Testis (tissue), 5 donors: ENCODE measurements at places on chromosomes 2 and 18. TPM values are rescaled to one million over a fixed set of nuclear protein-coding genes. Genes with fewer than 3 reads are reported as not detected.

- no peak for DNase-seq
- H3K27ac ChIP-seq = no peak overlapping the region
- no peaks in the 10 kb centered on the region for H3K4me1 ChIP-seq
- no peak overlapping the region for H3K4me3 ChIP-seq
Measured at GRCh38 chr2:15766911-15767597, 173.3 kb upstream of the MYCN start.

- H3K27me3 ChIP-seq = no peaks in the 10 kb centered on the region
- no peak overlapping the region for H3K27ac ChIP-seq
- no peak overlapping the region for H3K4me3 ChIP-seq
- H3K36me3 ChIP-seq = no peaks in the 10 kb centered on the region
- no peak for DNase-seq
- no peaks in the 10 kb centered on the region for H3K4me1 ChIP-seq
Measured at GRCh38 chr2:17626986-17627385, 86.5 kb downstream of the VSNL1 start.

DNA sequence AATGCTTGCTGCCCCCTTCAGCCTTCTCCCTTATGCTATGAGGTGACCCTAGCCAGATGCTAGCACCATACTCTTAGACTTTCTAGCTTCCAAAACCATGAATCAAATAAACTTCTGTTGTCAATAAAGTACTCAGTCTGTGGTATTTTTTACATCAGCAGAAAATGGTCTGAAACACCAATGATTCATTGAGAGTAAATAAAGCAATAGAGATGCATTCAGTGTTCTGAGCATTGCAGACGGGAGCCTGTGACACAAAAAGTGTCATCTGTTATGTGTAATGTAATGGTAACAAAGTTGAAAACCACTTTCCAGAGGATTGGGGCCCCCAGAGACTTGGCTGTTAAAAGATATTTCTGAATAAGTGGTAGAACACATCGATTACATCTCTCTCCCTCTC is 758.0 kb upstream of the NRXN1 start:
- DNase-seq = no peak
- no peak overlapping the region for H3K4me3 ChIP-seq

GRCh38 chr2:84897773-84898172 is 7.7 kb upstream of the TMSB10 start:
- H3K4me3 ChIP-seq = no peak overlapping the region
- no peak for DNase-seq
- no peak overlapping the region for H3K27ac ChIP-seq
- no peaks in the 10 kb centered on the region for H3K36me3 ChIP-seq
- peaks cover 12% of the 10 kb centered on the region for H3K4me1 ChIP-seq

Gene TMEM169
- 0.31 TPM for total RNA-seq

Gene ASAP2
- total RNA-seq = 42.4 TPM
